NCI-H510A (cell line): ENCODE measurements at places on chromosomes 6 and 20.

- no peak for DNase-seq
Observed at GRCh38 chr6:155959898-155960495, 504.4 kb upstream of the NOX3 start.

DNA sequence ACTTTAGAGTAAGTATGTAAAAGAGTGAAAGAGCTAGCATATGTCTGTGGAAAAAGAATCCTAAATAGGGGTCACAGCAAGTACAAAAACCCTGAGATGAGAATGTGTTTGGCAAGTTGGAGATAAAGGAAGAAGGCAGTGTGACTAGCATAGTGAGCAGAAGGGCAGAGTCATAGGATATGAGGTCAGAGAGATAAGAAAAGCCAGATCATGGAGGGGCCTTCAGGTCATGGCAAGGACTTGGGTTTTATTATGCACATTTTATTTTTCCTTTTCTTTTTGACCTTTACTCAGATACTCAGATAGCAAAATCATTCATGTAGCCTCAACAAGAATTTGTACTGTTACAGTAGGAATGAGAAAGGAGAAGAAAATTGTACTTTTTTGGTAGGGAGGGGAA is 138.0 kb downstream of the GJA1 start:
- no peak for DNase-seq

- DNase-seq = no peak
Observed at GRCh38 chr6:53342217-53342616, 6.5 kb downstream of the ELOVL5 start.

DNA sequence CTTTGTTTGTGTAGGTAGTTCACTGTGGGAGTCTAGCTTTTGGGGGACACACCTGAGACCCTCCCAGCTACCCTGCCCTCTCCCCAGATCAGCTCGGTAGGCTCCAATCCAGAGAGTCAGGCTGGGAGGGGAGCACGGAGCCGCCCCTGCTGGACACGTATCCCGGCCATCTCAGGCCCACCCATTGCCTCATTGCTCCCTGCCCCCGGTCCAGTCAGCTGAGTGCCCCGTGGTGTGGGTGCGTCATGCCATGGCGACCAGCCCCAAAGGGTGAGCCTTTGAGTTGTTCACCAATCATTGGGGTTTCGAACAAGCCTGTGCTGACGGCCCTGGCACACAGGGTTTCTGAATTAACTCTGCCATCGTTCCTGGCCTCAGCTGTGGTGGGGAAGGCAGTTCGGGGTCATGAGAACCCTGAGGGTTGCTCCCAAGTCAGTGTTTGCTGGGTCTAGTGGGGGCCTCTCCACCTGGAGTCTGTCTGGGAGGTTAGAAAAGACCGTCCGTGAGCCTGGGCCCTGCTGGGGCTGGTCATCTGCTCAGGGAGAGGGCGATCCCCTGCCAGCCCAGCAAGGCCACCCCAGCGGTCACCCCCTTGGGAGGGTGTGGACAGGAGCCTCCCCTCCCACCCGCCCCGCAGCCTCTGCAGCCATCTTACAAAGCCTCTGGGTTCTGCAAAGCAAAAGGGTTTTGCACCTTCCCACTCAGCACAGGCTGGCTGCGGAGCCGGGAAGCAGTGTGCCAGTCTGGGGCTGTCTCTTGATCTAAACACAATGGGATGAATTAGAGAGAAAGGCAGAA is 34.5 kb downstream of the NTSR1 start:
- no peak for DNase-seq

- DNase-seq = no peak
Observed at GRCh38 chr6:97501853-97502252, 218.8 kb upstream of the MMS22L start.

DNA sequence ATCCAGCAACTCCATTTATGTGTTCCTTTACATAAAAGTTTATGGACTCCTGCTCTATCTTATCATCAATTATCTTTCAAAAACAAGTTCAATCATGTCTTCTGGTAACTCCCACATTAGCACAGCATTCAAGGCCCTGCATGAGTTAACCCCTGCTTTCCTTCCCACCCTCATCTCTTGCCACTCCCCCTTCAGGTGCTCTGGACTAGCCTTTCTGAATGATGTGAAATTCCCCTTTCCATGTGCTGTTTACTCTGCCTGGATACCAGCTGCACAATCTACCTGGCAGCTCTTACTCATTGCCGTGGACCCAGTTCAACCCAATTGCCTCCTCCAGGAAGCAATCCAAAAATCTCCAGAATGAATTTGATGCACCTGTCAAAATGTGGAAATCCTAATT is 11.9 kb downstream of the ADGRF4 start:
- DNase-seq = no peak

DNA sequence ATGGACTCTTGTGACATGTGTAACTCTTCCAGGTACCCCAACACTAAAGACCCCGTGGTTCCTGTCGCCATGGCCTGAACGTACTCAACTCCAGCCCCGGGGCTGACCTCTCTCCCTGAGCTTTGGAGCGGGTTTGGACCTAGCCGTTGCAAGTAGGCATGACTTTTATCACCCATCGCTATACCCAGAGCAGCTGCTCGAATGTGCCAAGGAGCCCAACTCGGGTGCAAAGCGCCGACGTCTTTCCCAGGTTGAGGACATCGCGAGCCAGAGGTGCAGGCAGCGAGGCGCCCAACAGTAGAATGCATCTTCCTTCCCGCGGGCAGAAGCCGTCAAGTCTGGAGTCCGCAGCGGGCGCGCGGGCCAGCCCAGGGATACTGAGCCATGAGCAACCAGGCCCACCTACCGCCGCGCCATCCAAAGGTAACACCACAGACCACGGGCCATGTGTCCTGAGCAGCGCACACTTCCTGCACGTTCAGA is 5.7 kb upstream of the LAMP5 start:
- DNase-seq = no peak

DNA sequence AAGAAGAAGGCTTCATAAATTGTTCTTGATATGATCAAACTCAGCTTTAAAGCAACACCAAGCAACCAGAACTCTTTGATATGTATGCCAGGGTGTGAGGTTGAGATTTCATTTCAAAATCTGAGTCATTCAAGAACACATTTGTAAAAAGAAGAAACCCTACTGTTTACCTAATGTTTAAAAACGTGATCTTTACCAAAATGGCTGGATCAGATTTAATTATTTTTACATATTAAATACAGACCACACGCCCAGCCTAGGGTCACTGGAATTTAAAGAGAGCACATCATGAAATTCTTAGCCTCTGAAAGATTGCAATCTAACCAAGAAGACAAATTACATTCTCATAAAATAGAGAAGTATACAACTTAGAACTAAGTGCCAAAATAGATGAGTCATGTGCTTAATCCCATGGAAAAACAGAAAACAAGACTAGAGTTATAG is 206.8 kb upstream of the SMLR1 start:
- DNase-seq = no peak

DNA sequence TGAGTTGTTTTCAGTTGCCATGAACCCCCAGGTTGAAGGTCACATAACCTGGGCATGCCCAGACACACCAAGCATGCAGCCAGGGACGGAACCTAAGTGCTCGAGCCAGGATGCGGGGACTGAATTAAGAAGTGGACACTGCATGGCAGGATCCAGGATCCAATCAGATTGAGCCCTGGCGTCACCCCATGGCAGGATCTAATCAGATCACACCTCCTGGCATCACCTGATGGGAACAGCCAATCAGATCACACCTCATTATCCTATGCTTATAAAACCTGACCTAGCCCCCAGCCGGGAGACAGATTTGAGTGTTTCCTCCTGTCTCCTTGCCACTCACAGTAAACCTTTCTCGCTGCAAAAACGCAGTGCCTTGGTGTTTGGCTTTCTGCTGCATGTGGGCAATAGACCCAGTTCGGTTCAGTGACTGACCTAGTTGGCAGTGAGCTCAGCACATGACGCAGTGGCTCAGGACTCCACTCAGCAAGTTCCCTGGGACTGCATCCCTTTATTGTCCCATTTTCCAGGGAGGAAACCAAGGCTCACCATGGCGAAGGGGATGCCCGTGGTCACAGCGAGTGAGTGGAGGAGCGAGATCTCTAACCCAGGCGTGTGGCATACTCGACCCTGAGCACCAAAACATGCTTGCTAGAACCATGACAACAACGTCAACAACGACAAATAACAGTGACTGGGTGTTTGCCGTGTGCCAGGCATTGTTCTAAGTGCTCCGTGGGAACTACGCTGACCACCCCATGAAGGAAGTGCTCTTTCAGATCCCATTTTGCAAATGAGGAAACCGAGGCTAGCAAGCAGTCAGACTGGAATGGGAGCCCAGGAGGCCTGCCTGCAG is 66.3 kb downstream of the RBM38 start:
- no peak for DNase-seq

DNA sequence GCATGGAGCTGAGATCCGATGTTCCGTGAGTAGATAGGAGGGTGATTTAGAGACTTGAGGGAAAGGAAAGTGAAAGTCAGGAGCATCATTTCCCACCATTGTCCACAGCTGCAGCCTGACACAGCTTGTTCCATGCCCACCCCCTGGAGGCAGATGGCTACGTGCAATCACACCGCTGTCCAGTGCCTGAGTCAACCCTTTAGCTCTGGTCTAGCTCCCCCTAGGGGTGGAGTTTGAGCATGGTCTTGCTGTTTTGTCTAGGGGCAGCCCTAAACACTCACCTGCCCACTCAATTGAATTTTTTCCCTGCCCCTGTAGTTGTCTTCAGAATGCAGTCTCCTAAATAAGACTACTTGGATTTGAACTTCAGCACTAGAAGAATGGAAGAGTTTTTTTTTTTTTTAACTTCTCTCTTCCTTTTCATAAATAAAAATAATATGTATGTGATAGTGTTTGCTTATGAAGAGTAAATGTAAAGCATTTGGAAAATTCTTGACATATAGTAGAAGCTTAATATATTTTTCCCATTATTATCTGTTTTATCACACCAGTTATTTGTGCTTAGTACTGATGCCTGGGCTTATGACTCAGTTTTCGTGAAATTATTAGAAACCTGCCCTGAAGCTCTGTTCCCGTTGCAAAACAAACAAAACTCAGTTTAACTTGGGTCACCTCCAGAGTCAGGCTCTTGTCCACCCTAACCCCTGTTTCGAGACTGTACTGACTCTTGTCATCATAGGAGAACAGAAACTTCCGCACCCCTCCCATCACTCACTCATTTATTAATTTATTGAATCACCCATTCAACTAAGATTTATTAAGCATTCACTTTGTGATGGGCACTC is 814.8 kb downstream of the MAFB start:
- DNase-seq = peak; percentile 79

GRCh38 chr6:72389698-72390097 is 232.2 kb upstream of the KCNQ5 start:
- DNase-seq = no peak

DNA sequence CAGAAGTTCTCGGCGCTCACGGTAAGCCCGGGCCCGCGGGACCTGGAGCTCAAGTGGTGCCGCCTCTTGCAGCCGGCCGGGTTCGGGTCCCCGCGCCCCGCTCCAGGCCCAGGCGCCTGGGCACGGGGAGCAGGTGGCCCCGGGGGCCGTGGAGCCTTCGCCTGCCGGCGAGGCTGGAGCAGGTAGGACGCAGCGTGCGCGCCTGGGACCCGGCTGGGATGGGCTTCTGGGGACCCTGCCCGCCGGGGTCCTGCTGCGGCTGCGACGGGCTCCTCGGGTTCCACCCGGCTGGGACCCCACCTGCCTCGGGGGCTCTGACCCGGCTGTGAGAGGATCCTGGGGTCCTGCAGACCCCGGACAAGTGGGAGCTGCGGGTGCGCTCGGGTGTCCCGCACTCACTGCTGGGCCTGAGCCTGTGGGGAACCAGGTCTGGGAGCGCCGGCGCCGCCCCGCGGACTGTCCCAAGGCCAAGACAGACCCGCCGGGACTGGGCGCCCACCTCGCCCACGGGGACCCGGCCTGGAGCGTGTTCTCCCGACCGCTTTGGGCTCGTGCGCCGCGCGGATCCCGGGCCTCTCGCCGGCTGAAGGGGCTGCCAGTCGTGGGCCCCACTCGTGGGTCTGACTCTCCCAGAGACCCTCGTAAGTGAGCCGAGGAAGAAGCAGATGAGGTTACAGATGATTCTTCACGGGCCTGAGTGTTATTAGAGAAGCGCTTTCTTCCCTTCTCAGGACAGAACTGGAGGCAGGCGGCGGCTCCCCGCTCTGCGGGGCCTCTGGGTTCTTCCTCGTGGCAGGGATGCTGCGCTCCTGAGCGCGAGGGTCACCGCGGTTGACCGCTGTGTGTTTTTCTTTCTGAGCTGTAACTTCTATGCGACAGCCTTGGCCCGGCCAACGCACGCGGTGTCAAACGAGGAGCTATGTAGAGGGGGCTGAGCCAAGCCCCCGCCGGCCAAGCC is 729 bp downstream of the SMOC2 start:
- no peak for DNase-seq

GRCh38 chr6:12178521-12178920 is 111.6 kb upstream of the EDN1 start:
- DNase-seq = no peak
